ENCODE measurements at places on chromosomes 11 and 22.

DNA sequence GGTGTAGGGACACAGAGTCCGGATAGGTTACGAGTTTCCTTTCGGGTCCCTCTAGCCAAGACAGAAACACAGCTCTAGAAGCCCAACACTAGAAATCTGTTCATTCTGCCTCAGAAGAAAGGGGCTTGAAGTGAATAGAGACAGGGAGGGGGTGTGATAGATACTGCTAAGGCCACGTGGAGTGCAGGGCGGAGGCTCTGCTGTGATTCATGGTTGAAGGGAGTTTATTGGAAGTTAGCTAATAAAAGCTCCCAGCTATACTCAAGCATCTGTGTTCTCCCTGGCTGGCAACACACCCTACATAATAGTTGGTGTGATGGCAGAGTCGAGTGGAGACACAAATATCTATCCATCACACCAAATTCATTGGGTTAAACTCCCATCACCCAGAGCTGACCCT lies 337.4 kb downstream of the CADM1 start:
- no peak for DNase-seq

DNA sequence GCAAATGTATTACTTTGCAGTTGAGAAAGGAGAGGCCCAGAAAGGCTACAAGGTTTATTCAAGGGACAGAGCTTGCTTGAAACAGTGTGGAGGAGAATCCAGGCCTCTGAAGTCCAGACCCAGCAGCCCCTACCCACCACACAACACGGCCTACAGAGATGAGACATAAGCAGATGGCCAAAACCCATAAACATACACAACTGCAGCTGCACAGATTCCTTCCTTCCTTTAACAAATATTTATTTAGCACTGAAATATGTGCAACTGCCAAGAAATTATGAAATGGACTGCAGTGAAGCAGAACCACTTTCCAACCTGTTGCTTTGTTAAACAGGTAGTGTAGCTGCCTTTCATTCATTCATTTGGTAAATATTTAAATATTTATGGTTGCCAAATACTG lies 122.3 kb downstream of the SPATA19 start:
- no peak for DNase-seq

DNA sequence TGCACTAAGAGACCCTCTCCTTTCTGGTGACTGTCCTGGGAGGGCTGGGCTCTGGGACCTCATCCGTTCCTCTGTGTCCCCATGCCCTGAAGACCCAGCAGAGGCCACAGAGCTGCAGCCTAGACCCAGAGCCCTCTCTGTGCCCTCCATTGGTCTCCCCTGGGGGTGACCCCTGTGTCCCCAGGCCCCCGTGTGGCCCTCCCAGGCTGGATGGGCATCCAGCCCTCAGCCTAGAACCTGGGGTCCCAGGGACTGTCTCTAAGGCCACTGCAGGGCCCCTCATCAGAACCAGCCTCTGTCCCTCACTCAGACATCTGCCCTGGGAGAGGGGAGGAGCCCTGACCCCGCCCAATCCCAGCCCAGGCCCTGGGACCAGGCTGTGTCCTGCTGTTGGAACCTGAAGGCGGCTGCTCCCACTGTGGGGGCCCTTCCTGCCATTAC lies 5.7 kb downstream of the IGLL1 start:
- no peak for DNase-seq

GRCh38 chr11:35605706-35606105 lies 12.6 kb upstream of the FJX1 start:
- no peak for DNase-seq

DNA sequence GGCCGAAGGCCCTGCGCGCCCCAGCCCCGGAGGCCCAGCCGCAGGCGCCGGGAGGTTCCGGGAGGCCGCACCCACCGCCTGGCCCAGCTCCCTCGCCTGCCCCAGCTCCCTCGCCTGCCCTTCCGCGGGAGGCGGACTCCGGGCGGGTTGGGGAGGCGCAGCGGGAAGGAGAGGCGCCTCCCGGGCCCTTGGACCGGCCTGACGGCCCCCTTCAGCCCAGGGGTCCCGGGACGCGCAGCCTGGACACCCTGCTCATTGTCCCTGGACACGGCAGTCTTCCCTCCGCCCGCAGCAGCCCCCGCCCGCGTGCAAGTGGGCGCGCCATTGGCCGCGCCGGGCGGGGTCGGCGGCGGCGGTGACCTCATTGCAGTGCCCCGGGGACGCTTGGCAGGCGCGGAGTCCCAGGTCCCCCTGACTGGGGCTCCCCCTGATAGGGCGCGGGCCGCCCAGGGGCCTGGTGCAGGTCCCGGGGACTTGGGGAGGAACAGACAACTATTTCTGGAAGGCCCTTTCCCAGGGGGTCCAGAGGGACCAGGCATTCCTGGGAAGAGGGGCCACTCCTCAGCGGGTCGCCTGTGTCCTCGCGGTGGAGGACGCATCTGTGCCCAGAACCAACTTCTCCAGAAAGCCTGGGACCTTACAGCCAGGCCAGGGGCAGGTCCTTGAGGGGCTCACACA lies 501 bp downstream of the CD151 start:
- no peak for DNase-seq

- DNase-seq, result no peak
Measured at GRCh38 chr11:93974759-93975158, 46.4 kb upstream of the HEPHL1 start.

DNA sequence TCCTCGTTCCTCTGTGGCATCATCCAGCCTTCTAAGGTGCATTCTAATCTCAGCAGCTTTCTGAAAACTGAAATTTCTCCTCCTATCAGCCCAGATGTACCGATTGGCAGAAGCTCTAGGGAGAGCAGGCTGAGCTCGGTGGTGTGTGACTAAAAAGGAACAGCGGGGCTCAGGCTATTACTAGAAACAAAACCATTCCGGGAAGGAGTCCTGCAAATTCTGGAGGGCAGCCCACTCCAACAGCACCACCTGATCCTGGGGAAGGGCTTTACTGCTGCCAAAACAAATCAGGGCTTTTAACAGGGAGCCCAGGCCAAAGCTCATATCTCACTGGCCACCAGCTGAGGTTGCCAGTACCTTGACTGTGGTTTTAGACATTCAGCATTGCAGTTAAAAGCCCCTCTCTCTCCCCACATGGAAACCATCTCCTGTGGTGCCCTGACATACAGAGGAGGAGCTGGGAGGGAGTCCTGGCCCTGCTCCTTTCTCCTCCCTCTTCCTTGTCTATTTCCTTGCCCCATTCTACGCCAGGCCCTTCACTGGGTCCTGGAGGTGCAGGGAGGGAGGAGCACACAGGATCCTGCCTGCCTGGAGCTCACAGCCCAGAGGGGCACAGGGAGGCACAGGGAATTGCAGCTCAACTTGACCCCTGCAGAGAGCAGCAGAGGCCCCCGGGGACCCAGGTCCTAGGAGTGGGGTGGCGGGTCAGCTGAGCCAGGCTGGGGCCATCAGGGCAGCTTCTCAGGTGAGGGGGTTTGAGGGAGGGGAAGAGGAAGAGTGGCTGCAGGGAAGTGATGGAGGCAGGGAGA lies 889 bp downstream of the PLAAT4 start:
- no peak for DNase-seq

GRCh38 chr11:12113294-12113693 lies 2.9 kb downstream of the MICAL2 start:
- no peak for DNase-seq

DNA sequence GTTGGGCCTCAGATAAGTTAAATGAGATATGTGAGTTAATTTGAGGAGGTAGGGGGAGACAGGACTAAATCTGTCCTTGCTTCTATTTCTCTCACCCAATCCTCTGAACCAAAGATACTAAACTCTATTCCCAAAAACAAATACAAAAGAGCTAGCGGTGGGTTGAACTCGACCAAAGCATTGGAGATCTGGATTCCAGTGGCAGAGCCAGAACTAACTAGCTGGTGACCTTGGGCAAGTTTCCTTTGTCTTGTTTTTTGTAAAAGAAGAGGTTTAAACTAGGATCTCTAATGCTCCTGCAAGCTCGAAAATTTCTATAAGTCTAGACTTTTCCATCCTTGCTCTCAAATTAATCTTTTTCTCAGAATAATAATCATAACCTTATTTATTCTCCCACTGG lies 1.5 kb downstream of the ME3 start:
- DNase-seq, result no peak

- no peak for DNase-seq
Measured at GRCh38 chr11:129922674-129923073, 27.3 kb upstream of the NFRKB start.
